ENCODE measurements at places on chromosomes 16 and 17.

DNA sequence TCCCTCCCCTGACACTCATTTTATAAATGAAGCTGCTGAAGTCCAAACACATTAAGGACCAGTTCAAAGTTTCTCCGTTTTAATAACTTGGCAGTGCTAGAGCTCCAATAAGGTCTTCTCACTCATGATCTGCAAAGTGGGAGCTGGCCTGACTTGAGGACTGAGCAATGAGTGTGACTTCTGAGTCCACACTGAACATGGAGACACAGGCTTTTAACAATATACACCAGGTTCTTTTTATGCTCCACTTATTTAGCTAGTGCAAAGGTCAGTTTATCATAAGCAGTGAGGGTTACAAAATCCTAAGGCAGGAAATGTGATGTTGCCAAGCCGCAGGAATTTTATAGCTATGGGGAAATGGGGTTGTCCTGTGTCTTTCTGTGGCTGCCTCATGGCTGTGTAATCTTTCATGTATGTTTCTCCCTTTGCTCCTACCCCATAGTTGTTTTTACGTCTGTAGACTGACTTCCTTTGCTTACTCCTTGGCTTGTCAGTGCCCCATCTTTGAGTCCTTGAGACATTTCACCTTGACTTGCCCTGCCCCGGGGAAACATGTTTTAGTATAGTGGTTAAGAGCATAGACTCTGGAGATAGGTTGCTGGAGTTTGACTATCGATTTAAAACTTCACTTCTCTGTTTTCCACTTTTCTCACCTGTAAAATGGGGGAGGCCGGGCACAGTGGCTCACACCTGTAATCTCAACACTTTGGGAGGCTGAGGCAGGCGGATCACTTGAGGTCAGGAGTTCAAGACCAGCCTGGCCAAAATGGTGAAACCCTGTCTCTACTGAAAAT is 12.2 kb upstream of the MMD start:
- no peak for DNase-seq

DNA sequence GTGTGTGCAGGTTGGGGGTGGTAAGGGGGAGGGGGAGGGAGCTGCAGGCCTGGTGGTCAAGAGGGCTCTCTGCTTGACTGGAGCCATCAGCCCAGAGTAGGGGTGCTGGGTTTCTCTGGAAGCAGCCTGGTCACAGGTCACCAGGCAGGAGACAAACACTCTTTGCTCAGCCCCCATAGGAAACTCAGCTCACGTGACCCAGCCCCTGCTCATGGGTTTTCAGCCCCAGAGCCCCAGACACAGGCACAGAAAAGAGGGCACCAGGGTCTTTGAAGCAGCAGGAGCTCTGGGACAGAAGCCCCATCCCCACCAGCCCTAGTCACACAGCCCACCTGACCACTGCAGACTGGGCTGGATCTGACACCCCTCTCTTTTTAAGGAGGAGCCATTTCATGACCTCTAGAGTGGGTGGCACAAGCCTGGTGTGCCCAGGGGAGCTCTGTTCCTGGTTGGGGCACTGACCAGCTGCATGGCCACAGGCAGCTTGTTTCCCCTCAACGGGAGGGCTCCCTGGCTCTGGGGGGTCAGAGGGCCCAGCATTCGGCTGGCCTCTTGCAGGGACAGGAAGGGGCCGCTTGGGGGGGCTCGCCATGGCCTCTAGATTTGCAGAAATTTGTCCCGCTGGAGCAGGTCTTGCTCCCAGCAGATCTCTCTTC is 13.8 kb upstream of the CD79B start:
- no peak for DNase-seq

- DNase-seq: no peak
Observed at GRCh38 chr16:47069841-47070584, 73.7 kb downstream of the NETO2 start.

DNA sequence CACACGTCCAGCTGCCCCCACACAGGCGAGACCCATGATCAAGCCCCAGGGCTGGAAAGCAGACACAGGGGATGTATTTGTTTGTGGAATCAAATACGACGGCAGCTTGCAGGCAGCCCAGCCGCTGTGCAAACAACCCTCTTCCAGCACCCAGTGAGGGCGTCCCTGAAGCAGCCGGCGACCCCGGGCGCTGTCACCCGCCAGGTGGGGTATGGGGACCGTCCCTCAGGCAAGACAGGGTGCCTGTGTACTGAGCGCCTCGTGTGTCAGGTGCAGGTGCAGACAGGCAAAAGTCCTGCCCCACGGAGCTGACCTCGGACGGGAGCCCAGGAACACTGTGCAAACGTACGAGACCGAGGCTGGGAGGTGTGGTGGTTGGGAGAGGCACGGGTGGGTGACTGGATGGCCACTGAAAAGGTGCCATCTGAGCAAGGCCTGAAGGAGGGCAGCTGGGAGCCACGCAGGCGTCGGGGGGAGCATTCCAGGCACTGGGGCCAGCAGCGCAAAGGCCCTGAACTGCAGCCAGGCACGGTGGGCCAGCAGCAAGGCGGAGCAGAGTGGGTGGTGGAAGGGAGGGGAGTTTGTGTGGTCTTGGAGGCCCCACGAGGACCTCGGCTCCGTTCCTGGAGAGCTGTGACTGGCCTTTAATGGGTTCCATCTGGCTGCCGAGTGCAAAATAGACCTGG is 48.5 kb downstream of the CBFA2T3 start:
- DNase-seq: no peak

- no peak for DNase-seq
Observed at GRCh38 chr17:72714357-72714966, 378.0 kb downstream of the SLC39A11 start.

DNA sequence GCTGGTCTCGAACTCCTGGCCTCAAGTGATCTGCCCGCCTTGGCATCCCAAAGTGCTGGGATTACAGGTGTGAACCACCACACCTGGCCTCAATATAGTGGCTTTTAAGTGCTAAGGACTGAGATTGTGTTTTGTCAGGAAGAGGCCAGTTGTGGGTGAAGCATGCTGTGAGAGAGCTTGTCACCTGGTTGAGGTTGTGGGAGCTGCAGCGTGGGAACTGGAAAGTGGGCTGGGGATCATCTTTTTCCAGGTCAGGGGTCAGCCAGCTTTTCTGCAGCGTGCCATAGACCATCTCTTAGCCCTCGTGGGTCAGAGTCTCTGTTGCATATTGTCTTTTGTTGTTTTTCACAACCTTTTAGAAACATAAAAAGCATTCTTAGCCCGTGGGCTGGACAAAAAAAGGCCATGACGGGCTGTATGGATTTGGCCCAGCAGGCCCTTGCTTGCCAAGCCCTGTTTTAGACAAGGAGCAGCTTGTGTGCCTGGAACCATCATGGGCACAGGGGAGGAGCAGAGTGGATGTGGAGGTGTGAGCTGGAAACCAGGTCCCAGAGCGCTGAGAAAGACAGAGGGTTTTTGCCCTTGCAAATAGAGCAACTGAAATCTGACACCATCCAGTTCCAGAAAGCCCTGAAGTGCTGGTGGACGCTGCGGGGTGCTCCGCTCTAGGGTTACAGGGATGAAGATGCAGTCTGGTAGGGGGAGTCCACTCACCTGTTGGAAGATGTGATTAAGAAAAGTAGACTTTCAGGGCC is 5.5 kb downstream of the BIRC5 start:
- DNase-seq: no peak

DNA sequence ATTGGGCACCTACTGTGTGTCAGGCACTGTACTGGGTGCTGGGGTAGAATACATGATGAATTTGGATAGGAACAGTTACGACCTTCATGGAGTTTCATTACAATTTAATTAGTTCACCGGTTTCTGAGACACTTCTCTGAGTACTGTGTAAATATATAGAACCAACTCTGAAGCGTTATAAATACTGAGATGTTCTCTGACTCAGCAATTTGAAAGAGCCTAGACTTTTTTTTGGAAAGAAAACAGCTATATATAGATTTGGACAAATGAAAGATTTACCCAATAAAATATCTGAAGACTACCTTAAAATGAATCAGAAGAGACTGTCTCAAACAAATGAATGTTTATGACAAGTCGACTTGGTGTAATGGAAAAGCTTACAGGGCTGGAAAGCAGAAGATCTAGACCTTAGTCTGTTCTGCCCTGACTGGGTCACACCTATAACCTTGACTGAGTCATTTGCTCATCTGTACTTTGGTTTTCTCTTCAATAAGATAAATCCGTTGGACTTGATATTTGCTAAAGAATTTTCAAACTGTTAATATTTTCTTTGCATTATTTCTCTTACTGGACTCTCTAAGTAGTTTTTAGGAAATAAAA is 4.6 kb upstream of the GAN start:
- no peak for DNase-seq

DNA sequence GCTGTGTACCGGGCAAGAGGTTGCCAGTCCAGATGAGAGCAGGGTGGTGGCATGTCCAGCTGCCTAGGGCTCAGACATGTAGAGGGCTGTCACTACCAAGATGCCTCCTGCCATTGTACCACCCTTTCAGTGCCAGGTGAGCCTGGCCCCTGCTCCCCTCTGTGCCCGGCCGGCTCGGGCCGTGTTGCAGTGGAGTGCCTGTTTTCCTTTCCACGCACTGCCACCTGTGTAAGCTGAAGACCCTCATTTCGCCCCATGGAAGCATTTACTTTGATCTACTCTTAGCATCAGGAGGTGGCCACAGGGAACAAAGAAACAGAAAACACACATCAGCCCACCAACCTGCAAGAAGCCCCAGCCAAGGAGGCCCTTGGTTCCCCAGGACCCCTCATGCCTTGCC is 4.6 kb upstream of the RBFOX3 start:
- no peak for DNase-seq

DNA sequence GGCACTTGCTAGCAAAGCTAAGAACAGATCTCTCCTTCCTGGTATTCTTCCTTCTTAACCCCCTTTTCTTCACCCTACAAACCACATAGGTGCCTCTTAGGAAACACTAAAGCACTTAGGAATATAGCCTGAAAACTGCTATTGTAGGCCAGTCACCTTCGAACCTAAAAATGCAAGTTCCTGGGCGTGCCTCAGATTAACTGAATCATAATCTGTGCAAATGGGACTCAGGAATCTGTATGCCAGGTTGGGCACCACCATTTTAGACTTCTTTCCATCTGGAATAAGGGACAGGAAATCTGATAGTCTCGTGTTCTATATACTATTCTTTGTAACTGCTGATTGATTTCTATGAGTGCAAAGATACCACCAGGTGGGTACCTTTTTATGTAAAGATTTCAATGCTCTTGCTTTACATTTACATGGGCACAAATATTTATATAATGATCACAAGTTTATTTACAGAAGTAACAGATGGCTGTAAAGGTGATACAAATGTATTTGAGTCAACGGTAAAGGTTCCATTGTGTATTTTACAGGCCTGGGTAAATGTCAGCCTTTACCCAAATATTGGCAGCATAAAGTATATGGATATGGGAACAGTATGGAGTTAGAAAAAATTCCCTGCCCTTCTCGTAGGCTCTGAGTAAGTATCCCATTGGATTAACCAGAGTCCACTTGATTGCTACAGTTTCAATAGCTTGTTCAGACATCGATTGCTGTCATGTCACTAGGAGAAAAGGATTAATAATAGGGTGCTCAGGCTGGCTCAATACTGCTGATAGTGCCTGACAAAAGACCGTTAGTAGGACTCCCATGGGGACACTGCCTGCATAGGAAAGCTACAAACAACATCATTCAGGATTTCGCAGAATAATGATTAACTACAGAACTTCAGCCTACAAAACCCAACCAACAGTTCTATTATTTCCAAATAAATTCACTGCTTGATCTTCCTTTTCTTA is 124.7 kb downstream of the SNX11 start:
- DNase-seq: no peak

GRCh38 chr16:58399718-58400633 is 7.7 kb downstream of the GINS3 start:
- DNase-seq: no peak

DNA sequence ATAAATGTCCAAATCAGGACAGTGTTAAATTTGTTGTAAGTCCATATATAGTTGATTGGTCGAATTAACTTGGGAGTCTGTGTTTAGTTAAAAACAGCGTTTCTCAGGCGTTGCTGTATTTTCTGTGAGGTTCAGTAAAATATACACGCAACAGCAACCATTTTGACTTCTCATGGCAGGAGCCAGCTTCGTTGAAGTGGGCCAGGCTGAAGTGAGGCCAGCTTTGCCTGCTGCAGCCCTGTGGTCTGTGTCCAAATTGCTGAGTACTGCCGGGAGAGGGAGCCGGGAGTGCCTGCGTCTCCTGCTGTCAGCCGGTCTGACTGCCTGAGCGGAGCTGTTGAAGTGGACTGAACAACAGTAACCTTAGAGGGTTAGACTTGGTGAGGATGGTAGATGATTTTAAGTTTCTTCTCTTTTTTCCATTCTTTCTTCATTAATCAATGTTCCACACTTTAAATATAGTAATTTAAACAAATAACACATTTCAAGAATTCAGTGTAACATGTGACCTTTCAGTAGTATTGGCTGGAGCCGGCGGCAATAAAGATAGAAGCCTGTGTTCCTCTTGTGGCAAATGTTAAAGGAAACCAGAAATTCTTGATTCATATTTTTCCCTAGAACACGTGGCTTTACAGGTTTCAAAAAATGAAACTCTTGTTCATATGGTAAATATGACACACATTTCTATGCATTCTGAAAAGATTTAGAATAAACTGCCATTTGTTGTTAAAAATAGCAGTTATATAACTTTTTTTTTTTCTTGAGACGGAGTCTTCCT is 37.0 kb upstream of the ZNF750 start:
- no peak for DNase-seq
